Sigmoid colon (tissue), 7 donors: ENCODE measurements at places on chromosomes 2 and 18. TPM values are rescaled to one million over a fixed set of nuclear protein-coding genes. Genes with fewer than 3 reads are reported as not detected.

Gene OSBPL6
- total RNA-seq = 1.5 TPM

Gene THSD7B
- total RNA-seq = 0.71 TPM

Gene SLC20A1
- total RNA-seq = 13.3 TPM

Gene IL36B
- not detected for total RNA-seq

Gene CEP76
- 9.1 TPM for total RNA-seq

Gene CENPA
- total RNA-seq = not detected

Gene UGT1A5
- total RNA-seq = not detected

Gene FBXO48
- 0.55 TPM for total RNA-seq

Gene CDK15
- total RNA-seq = 0.81 TPM

Gene LCT
- not detected for total RNA-seq

Gene HSPE1
- 122 TPM for total RNA-seq

Gene DNAJC5G
- 0.71 TPM for total RNA-seq

Gene IHH
- not detected for total RNA-seq

Gene FZD7
- 37.9 TPM for total RNA-seq

Gene RND3
- total RNA-seq = 29.8 TPM

Gene HOXD13
- total RNA-seq = 34.7 TPM

Gene CNDP1
- total RNA-seq = not detected

Gene SCYGR4
- not detected for total RNA-seq

Gene SGPP2
- total RNA-seq = 1.1 TPM

Gene TMEM247
- not detected for total RNA-seq

Gene ST8SIA3
- total RNA-seq = 0.27 TPM

Gene PAX3
- not detected for total RNA-seq
